ENCODE measurements at places on chromosomes 3 and 15.

DNA sequence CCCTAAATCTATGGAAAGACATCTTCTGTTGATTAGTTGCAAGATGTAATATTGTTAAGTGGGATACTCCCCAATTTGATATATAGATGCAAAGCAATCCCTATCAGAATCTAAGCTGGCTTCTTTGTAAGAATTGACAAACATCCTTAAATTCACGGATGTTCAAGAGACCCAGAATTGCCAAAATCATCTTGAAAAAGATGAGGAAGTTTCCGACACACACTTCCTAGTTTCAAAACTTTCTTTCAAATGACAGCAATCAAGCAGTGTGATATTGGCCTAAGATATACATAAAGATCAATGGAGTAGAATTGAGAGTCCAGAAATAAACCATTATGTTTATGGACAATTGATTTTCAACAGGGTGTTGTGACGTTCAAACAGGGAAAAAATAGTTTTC lies 383.6 kb downstream of the LPP start:
- DNase-seq: no peak

- no peak for DNase-seq
Observed at GRCh38 chr15:73681856-73682599, 2.2 kb upstream of the CD276 start.

DNA sequence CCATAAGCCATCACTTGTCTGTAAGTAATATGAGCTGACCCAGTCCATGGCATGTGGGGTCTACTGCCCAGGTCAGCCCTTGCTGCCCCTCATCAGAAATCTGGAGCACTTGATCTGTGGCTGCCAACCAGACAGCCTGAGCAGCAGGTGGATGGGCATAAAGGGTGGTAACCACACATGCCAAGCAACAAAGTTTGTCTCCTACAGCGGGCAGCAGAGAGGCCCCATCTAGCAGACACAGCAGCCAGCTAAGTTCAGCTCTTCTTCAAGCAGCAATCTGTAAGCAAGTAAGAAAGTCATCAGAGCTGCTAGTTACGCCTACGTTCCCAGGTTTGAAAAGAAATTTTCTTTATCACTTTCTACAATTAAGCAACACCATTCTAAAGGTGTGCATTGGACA lies 27.9 kb downstream of the CHCHD4 start:
- no peak for DNase-seq

DNA sequence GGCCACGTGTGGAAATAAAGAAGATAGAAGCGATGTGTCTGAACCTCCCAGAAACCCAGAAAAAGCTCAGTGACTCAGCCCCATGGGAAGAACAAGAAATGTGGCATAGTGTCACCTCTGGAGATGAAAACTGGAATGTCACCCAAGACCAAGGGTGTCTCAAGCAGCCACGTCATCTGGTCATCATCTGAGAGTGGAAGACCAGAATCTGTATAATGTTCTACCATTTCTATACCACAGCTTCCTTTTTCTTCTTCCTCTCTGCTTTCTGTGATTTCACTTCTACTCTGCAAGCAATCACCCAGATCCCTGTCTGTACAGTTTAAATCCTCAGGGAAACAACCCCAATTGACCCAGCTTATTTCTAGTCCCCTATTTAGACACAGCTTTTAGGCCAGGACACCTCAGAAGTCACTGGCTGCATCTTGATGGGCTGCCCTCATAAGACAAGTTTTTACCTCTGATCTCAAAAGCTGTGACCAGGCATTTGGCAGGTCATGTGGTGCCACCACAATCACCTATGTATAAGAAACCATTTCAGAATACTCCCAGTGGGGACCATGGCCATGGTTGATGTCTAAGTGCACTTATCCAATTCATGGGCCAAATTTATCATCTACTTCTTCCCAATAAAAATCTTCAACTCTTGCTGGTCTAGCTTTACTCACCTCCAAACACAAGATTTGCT lies 278.5 kb upstream of the UMPS start:
- DNase-seq: no peak

- no peak for DNase-seq
Observed at GRCh38 chr15:28885630-28886430, at the start of gene APBA2. APBA2 (plus strand) TSS chr15:28885974; CDS start chr15:29053885, 167,911 bp downstream.

- DNase-seq: no peak
Observed at GRCh38 chr3:86029590-86029989, 961.4 kb downstream of the VGLL3 start.

DNA sequence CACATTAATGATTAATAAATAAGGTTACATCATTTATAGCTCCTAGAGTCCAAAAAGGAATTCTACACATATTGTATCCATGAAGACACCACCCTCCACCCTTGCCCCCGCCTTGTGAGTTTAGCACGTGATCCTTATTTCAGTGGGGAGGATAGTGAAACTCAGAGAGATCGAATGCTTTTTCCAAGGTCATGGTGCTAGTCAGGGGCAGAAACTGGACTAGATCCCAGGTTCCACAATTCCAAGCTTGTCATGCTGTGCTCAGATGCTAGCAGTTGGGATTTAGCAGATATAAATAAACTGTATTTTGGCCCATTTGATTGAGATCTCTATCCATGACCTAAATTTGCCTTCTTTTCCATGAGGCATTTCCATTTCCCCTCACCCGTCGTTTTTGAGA lies 227.4 kb upstream of the THRB start:
- no peak for DNase-seq

DNA sequence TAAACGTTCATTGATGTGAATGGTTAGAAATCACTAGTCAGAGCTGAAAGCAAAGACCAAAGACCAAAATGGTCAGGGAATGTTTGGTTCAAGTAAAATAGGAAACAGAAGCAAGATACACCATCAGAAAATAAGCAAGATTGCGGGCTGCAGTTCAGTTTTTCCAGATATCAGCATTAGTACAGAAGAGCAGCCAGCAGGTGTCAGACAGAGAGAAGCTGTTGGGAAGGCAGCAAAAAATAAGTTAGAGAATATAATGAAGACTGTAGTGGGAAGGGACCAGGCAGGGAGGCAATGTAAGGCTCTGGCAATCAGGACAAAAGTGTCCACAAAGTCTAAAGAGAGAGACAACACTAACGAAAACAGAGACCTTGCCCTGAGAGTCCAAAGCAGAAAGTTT lies 639.4 kb upstream of the NAALADL2 start:
- no peak for DNase-seq

DNA sequence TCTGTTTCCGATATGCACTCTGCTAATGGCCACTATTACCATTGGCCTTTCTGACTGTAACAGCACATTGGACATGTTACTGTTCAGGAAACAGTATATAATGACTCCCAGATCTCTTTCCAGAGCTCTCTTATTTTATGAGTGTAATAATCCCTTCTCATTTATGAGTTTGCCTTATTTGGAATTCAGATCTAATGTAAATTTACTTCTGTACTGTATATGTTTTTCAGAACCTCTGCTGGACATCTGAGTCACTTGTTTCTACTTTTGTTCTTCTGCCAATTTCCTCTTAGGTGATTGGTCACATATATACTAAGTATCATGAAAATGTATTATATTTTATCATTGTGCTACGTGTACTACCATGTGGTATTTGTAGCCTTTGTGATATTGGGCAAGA lies 30.5 kb downstream of the RSRC1 start:
- no peak for DNase-seq

DNA sequence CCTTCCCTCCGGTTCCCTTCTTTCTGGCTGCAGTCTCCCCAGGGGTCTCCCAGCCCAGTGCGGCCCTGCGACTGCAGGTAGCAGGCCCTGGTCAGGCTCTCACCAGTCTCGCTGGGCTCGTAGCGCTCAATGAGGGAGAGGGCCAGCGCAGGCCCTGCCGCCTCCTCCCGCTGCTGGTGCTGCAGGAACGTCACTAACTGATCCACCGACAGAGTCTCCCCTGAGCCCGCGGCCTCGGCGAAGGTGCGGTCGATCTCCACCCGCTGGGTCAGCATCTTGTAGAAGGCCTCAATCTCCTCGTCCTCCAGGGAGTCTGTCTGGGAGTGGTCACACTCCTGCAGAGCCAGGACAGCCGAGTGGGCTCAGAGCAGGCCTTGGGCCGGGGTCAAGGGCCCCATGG lies 18.3 kb downstream of the PLCD1 start:
- DNase-seq: no peak

GRCh38 chr15:40766906-40767837 lies 2.6 kb upstream of the C15orf62 start:
- DNase-seq: no peak

- DNase-seq: no peak
Observed at GRCh38 chr15:29014493-29014892, 128.7 kb downstream of the APBA2 start.

DNA sequence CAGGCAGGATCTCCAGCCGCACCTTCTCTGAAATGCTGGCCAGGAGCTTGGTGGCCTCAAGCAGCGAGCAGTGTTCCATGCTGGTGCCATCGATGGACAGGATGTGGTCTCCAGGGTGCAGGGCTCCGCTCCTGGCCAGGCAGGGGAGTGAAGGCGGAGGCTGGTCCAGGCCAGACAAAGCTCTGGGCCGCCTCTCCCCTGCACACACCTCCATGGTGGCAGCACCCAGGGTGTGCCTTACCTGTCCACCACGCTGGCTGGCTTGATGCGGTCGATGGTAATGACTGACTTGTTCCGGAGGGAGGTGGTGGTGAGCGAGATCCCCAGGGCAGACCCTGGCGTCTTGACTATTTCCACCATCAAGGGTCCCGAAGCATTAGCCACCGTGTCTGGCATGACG lies 20.0 kb downstream of the GRIP2 start:
- DNase-seq: no peak

DNA sequence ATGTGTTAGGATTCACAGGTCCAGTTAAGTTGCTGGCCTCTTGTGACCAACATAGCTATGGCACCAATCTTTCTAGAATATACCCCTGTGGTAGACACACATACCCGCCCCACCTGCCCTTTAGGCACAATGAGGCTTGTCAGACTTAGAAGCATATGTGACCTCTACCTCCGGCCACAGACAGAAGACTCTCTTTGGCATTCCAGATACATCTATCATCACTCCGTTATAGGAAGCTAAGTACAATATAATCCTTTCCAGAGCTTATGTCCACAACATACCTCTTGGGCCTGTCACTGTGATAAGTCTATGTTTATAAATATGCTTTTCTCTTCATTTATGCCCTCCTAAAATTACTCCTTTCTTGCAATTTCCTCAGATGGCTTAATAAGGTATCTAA lies 39.8 kb downstream of the CD47 start:
- no peak for DNase-seq

GRCh38 chr3:159751752-159752151 lies 236.9 kb upstream of the IL12A start:
- no peak for DNase-seq

GRCh38 chr3:99644746-99645145 lies 6.4 kb downstream of the COL8A1 start:
- DNase-seq: no peak

GRCh38 chr15:62550106-62550505 lies 385.0 kb upstream of the C2CD4B start:
- no peak for DNase-seq

- DNase-seq: no peak
Observed at GRCh38 chr3:155648013-155648591, 96.8 kb downstream of the PLCH1 start.

- no peak for DNase-seq
Observed at GRCh38 chr3:9784965-9785364, 7.3 kb downstream of the TADA3 start.

GRCh38 chr3:127115691-127116351 lies 77.1 kb upstream of the PRR23E start:
- DNase-seq: no peak

GRCh38 chr3:194322678-194323211 lies 28.4 kb downstream of the CPN2 start:
- DNase-seq: no peak

GRCh38 chr3:126376444-126376843 lies 18.3 kb upstream of the CFAP100 start:
- no peak for DNase-seq

GRCh38 chr3:186473166-186473565 lies 71.0 kb downstream of the CRYGS start:
- no peak for DNase-seq

- DNase-seq: no peak
Observed at GRCh38 chr3:122636697-122637096, 43.9 kb upstream of the PARP14 start.

DNA sequence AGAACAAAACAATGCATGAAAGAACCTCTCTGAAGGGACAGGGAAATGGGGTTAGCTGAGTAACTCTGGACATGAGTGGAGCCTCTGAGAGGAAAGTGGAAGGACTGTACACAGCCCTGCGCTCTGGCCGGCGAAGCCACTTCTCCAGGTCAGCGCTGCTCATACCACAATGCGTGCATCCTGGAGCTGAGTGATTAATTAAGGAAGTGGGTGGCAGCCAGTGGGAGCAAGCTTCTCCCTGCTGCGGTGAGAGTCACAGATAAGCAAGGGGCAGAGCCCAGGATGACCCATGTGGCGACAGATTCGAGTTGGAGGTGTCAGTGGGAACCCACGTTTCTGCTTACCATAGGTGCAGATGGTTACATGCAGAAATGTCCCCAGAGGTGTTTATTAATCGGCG lies 48.0 kb downstream of the KLF15 start:
- no peak for DNase-seq

- DNase-seq: no peak
Observed at GRCh38 chr15:57223887-57224286, 152.4 kb upstream of the CGNL1 start.

DNA sequence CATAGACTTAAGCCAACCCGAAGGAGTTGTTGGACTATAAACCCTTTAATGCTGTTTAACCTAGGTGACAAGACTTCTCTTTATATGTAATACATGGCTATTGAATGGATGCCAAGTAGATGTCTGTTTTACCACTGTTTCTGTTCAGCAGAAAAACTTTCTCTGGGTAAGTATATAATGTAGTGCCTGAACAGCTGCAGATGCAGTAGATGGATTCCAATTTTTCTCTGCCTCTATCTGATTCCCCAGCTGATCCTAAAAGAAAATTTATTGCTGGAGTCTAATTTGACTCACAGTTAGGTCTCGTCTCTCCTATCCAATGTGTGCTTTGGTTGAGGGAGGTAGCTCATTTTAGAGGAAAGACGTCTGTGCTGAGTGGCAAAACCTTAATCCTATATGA lies 256.5 kb upstream of the CBLB start:
- DNase-seq: no peak

- no peak for DNase-seq
Observed at GRCh38 chr3:18247776-18248310, 177.3 kb downstream of the SATB1 start.

DNA sequence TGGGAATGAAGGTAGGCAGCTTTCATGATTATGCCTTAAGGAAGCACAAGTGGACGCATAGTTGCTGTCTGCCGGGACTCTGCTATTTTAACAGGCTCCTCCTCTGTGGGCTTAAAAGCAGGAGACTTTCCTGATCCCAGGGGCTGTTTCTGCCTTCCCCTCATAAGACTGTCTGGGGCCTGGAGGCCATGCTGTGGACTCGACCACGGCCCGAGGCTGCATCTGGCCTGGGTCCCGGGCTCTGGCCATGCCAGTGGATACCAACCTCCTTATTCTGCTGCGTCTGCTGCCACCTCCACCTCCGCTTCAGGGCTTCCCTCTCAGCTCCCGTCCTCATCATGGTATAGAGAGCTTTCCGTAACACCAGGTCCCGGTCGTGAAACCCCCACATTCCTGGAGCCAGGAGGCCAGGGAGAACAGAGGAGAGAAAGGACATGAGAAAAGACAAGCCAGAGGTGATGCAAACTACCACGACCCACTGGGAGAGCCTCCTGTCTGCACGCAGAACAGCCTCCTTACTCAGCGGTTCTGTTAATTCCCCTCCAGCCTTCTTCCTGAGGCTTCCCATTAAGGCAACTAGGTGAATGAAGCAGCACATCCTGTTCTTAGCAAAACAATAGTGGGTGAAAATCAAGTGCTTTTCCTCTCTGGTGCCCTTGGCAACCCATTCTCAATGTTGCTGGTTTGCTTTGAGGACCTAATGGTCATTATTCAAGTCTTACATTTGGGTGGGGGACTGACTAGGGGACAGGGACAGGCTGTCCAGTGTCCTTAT lies 200.5 kb downstream of the KLF13 start:
- DNase-seq: no peak

- no peak for DNase-seq
Observed at GRCh38 chr15:38128341-38128781, 124.3 kb upstream of the SPRED1 start.
